Vagina (tissue), 2 donors: ENCODE measurements at places on chromosomes 12 and 14. TPM values are rescaled to one million over a fixed set of nuclear protein-coding genes. Genes with fewer than 3 reads are reported as not detected.

DNA sequence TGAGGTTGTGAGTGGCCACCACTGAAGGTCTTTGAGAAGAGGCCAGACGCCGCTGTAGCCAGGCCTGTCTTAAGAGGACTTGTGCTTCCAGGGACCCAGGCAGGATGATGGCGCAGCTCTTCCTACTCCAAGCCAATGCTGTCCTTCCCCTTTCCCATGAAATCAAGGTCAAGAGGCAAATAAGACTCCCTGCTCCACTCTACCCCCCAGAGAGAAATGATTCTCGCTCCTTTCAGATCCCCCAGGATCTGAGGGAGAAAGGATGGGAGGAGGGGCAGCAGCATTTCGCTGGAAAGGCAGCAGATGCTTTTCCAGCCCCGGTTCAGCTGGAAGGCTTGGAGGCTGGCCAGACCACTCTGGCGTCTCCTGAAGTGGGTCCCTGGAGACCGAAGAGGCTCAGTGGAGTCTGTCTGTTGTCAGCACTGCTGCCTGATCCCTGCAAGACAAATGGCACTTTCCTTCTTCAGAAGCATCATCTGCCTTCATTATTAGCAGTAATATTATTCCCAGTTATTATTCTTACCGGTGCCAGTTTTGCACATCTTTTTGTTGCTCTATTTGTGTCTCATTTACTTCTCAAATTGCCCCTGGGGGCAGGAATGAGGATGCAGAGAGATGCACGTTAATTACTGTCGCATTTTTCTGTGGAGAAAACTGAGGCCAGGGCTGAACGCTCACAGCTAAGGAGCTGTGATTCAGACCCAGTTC is 51.4 kb downstream of the C14orf132 start:
- H3K27me3 ChIP-seq: no peaks in the 10 kb centered on the region
- peaks cover 23% of the 10 kb centered on the region for H3K4me1 ChIP-seq
- H3K27ac ChIP-seq: peak overlapping the region; percentile 44
- H3K4me3 ChIP-seq: no peak overlapping the region
- no peak for DNase-seq

DNA sequence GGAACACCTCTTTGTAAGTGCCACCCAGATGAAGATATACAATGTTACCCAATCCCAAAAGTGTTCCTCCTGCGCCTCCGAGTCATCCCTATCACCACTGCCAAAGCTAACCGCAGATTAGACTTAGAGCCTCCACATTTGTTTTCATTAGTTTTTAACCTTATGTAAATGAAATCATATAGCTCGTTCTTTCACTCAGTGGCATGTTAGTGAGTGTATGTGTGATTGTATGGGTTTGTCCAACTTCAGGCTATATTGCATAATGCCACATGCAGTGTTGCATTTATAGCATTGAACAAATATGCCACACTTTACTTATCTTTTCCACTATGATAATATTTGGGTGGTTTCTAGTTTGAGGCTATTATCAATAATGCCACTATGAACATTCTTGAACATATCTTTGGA is 18.0 kb downstream of the MAP1LC3B2 start:
- no peak overlapping the region for H3K4me3 ChIP-seq
- H3K4me1 ChIP-seq: no peaks in the 10 kb centered on the region
- H3K27me3 ChIP-seq: no peaks in the 10 kb centered on the region
- DNase-seq: no peak
- no peak overlapping the region for H3K27ac ChIP-seq
- H3K36me3 ChIP-seq: no peaks in the 10 kb centered on the region

DNA sequence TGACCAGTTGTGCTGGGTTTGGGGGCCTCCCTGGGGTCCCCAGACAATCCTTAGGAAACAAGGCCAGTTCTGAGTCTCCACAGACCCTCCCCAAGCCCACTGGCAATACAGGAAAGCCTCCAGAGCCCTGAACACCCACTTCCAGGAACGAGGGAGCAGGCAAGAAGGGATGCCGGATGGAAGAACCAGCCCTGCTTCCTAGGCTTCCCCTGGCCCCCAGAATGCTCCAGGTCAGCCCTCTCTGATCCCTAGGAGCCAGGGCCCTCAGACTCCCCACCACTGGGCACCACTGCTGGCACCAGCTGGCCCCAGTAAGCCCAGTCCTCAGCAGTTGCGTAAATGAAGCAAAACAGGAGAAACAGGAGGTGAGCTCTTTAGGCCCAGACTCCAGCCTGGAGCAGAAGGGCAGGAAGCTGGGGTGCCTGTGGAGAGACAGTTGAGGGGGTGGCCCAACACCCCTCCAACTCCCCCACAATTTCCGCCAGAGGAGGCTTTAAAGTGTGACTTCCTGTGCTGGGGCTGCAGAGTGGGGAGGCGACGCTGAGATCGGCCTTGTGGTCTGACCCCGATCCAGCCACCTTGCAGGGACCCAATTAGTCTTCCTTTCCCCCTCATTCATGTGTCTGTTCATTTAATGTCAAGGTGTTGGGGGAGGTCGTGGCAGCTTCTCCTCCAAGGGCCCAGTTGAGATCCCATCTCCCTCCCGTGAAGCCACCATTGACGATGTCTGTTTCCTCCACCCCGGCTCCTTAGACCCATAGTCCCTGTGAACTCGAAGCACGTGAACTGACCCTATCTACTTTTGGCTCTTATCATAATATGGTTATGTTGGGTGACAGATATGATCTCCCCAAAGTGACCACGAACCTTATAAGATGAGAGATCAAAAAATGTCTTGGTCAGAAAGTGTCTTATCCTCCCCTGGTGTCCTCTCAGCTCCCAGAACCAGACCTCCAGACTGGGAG is 4.7 kb downstream of the TNFRSF1A start:
- DNase-seq: no peak
- H3K36me3 ChIP-seq: peaks cover 20% of the 10 kb centered on the region
- no peaks in the 10 kb centered on the region for H3K27me3 ChIP-seq
- H3K27ac ChIP-seq: peak overlapping the region; percentile 99

DNA sequence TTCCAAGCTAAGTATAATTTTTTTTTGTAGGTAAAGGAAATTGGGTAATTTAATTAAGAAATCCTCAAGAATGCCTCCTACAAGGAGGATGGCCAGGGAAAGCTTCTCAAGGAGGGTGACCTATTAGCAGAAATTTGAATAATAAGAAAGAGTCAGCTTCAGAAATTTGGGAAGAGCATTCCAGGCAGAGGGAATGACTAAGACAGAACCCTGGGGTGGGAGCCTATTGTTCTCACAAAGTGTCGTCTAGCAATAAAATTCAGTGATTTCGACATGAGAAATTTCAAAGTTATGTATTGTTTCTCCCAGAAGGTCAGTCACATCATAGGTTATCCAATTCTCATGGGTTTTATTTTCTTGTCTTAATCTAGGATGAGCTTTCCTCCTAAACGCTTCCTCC is 1168.4 kb downstream of the AACS start:
- H3K27me3 ChIP-seq: no peaks in the 10 kb centered on the region
- DNase-seq: no peak
- H3K27ac ChIP-seq: no peak overlapping the region
- H3K36me3 ChIP-seq: no peaks in the 10 kb centered on the region
- H3K4me1 ChIP-seq: no peaks in the 10 kb centered on the region

Gene KRT72
- total RNA-seq: not detected

Gene FAM186B
- total RNA-seq: not detected

Gene HOXC12
- not detected for total RNA-seq
